ENCODE measurements at places on chromosomes 4 and X.
A peak's percentile ranks its signal among the peaks of the same experiment; 100 is the strongest.

GRCh38 chrX:151938172-151938571 is 25.5 kb downstream of the MAGEA4 start:
- no peak overlapping the region for H3K4me3 ChIP-seq
- H3K27me3 ChIP-seq: no peaks in the 10 kb centered on the region
- no peaks in the 10 kb centered on the region for H3K4me1 ChIP-seq
- H3K36me3 ChIP-seq: no peaks in the 10 kb centered on the region

DNA sequence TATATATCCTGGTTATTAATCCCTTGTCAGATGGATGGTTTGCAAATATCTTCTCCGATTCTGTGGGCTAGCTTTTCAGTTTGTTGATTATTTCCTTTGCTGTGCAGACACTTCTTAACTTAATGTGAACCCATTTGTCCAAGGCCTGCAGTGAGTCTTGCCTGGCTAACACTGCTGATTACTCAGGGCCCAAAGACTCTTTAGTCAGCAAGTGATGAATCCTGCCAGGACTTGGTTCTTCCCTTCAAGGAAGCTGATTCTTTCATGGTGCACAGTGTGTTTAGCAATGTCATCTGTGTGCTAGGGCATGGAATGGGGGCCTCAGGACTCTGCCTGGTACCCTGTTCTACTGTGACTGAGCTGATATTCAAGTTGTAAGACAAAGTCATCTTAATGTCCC is 81.8 kb upstream of the TEX13A start:
- DNase-seq: no peak
- H3K36me3 ChIP-seq: no peaks in the 10 kb centered on the region
- H3K27me3 ChIP-seq: no peaks in the 10 kb centered on the region

GRCh38 chr4:47145630-47146029 is 114.3 kb downstream of the GABRB1 start:
- no peak for DNase-seq
- no peak overlapping the region for H3K4me3 ChIP-seq
- H3K27me3 ChIP-seq: no peaks in the 10 kb centered on the region
- no peaks in the 10 kb centered on the region for H3K4me1 ChIP-seq
- H3K27ac ChIP-seq: no peak overlapping the region
- H3K36me3 ChIP-seq: no peaks in the 10 kb centered on the region

DNA sequence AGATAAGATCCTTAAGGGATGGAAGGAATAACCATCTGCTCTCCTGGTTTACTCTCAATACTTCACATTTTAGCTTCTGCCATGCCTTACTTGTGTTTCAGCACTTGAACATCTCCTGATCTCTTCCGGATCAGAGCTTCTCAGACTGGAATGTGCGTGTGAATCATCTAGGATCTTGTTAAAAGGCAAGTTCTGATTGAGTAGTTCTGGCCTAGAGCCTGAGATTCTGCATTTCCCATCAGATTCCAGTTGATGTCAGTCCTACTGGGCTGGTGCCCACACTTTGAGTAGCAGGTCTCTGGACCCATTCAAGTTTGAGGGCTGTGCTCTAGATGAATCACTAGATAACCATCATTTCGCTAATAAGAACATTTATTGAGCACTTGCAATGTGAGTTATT is 20.0 kb downstream of the NDP start:
- H3K27me3 ChIP-seq: peaks cover 12% of the 10 kb centered on the region
- no peak overlapping the region for H3K4me3 ChIP-seq
- H3K36me3 ChIP-seq: no peaks in the 10 kb centered on the region

DNA sequence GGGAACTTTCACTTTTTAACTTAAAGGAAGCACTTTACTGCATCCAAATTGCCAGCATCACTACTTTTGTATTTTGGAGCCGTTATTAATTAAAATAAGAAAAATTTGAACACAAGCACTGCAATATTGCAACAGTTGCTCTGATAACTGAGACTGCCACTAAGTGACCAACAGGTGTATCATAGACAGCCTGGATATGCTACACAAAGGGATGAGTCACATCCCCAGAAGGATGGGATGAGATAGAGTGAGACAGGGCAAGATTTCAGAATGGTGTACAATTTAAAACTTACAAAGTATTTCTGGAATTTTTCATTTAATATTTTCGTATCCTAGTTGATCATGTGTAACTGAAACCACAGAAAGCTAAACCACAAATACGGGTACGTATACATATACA is 204.1 kb downstream of the MAPK10 start:
- no peaks in the 10 kb centered on the region for H3K4me1 ChIP-seq
- no peaks in the 10 kb centered on the region for H3K36me3 ChIP-seq
- H3K27ac ChIP-seq: no peak overlapping the region
- no peak overlapping the region for H3K4me3 ChIP-seq
- H3K27me3 ChIP-seq: no peaks in the 10 kb centered on the region
- no peak for DNase-seq

DNA sequence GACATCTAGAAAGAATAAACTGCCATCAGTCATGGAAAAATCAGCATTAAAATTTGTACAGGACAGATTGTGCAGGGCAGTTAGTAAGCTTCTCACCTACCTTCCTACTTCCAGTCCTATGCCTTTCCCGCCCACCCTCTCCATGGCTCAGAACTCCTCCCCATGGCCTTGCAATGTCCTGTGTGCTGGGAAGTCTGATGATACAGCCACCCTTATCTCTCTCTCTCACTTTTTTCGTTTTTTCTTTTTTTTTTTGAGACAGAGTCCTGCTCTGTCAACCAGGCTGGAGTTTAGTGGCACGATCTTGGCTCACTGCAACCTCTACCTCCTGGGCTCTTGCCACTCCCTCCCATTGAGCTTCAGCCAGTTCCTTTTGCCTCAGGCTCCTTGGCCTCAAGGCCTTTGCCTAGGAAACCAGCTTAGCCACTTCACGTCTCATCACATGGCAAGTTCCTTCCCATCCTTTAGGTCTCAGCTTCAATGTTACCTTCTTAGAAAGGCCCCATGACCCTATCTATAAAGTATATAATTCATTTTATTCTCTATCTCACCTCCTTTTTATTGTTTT is 259.7 kb downstream of the NKX6-1 start:
- no peak for DNase-seq
- H3K27me3 ChIP-seq: no peaks in the 10 kb centered on the region
- H3K4me1 ChIP-seq: no peaks in the 10 kb centered on the region
- no peak overlapping the region for H3K27ac ChIP-seq
- H3K36me3 ChIP-seq: no peaks in the 10 kb centered on the region

- no peaks in the 10 kb centered on the region for H3K4me1 ChIP-seq
- no peaks in the 10 kb centered on the region for H3K27me3 ChIP-seq
- no peak for DNase-seq
- H3K36me3 ChIP-seq: no peaks in the 10 kb centered on the region
- no peak overlapping the region for H3K27ac ChIP-seq
- H3K4me3 ChIP-seq: no peak overlapping the region
These were observed 321.0 kb upstream of the CXXC4 start for GRCh38 chr4:104815665-104816064.

GRCh38 chr4:163284304-163284703 is 48.1 kb downstream of the NPY1R start:
- no peaks in the 10 kb centered on the region for H3K4me1 ChIP-seq
- H3K27ac ChIP-seq: no peak overlapping the region
- H3K4me3 ChIP-seq: no peak overlapping the region
- no peak for DNase-seq

GRCh38 chrX:105882581-105883275 is 60.4 kb downstream of the NRK start:
- no peak overlapping the region for H3K27ac ChIP-seq
- no peaks in the 10 kb centered on the region for H3K4me1 ChIP-seq
- H3K4me3 ChIP-seq: no peak overlapping the region
- H3K36me3 ChIP-seq: no peaks in the 10 kb centered on the region
- no peaks in the 10 kb centered on the region for H3K27me3 ChIP-seq

DNA sequence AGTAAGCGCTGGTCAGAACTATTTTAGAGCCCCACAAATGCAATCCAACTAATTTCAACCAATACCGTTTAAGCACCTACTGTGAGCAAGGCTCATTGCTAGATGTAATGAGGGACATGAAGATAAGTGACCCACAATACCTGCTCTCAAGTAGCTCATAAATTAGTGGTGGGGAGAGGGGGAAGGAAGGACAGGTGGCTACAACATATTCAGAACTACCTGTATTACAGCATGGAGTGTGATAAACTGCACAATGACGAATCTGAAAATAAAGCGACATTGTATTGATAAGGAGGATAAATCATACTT is 311.6 kb upstream of the DIAPH2 start:
- no peaks in the 10 kb centered on the region for H3K36me3 ChIP-seq
- peaks cover 3% of the 10 kb centered on the region for H3K4me1 ChIP-seq
- H3K4me3 ChIP-seq: no peak overlapping the region

GRCh38 chr4:24321616-24322015 is 262.7 kb downstream of the DHX15 start:
- H3K36me3 ChIP-seq: no peaks in the 10 kb centered on the region
- DNase-seq: no peak
- no peaks in the 10 kb centered on the region for H3K4me1 ChIP-seq
- H3K4me3 ChIP-seq: no peak overlapping the region

DNA sequence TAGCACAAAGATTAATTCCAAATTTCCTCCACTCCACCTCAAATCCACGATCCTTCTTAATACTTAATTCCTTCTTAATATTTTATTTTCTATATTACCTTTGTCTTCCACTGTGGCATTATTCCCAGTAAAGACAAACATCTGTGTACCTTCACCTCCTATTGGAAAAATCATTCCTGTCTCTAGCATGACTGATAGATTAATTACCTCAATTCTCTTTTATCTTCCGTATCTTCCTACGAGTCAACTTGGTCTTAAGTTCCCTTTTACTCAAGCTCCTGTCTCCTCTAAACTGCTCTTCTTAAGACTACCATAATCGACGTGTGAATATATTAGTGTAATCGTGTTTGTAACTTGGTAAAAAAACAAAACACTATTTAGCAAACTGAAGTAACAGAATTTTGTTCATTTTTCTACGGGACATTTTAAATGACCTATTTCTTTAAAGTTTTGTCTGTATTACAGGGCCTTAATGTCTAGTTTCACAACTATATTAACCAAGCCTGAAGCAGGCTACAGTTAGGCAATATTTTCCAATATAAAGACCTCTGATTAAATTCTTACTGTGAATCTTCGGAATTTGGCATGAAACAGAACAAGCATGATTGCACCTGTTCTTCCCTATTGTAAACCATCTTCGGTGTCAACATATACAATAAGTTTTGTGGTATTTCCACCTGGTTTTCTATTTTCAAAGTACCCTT is 1.1 kb upstream of the USP38 start:
- no peaks in the 10 kb centered on the region for H3K27me3 ChIP-seq
- H3K27ac ChIP-seq: peak overlapping the region; percentile 92
- DNase-seq: no peak
- H3K36me3 ChIP-seq: no peaks in the 10 kb centered on the region
- H3K4me3 ChIP-seq: peak overlapping the region; percentile 80

GRCh38 chr4:153221783-153222706 is 17.8 kb downstream of the TRIM2 start:
- peak overlapping the region; percentile 56 for H3K4me3 ChIP-seq
- no peaks in the 10 kb centered on the region for H3K36me3 ChIP-seq
- no peaks in the 10 kb centered on the region for H3K27me3 ChIP-seq
- DNase-seq: peak; percentile 20
- peak overlapping the region; percentile 81 for H3K27ac ChIP-seq
- H3K4me1 ChIP-seq: no peaks in the 10 kb centered on the region

- no peaks in the 10 kb centered on the region for H3K36me3 ChIP-seq
- no peak for DNase-seq
- no peaks in the 10 kb centered on the region for H3K27me3 ChIP-seq
- no peak overlapping the region for H3K27ac ChIP-seq
- no peaks in the 10 kb centered on the region for H3K4me1 ChIP-seq
These were observed 257.3 kb downstream of the NR3C2 start for GRCh38 chr4:148184922-148185321.

All from tibial nerve (tissue), 4 donors.